ENCODE measurements at places on chromosomes 6 and 20.

DNA sequence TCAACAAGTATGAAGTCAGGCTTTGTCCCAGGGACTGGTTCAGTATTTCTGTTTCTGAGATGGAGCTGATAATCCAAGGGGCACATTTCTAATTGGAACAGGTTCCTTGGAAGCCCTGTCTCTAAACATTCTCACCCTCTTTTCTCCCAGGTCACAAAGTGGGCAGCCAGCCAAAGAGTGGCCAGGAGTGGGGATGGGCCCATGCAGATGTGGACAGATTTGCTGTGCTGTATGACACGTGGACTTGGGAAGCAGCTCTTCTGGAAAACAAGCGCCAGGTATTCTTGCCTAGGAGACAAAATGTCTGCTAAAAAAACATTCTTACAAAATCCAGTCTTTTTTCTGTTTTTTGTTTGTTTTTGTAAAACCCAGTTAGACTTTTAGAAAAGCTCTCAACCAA, 140.2 kb downstream of the CD164 start:
- no peak for DNase-seq

DNA sequence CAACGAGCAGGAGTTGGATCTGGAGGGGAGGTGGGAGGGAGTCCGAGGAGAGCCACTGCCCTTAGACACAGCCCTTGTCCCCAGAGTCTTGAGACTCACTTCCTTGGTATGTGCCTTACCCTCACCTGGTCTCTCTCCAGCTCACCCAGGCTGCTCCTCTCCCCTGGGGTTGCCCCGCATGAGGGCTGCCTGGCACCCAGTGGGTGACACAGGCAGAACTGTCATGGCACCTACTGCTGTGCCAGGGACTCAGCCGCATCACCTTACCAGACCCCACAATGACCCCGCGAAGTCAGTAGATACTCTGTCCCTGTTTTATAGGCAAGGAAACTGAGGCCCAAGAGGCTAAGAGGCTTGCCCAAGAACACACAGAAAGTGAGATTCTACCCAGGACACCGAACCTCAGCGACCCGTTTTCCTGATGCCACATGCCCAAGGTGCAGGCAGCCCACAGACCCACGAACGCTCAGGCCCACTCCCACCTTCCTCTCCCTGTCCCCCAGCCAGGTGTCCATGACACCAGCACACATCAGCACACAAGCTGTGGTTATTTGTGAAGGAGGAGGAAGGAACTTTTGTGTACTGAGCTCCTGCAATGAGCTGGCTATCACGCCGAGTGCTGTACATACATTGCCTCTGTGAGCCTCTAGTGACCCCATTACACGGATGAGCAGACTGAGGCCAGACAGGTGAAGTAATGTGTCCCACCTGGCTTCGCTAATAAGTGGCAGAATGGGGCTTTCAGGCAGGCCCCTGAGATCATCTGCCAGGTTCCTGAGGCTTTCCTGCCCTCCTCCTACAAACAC, 168.1 kb downstream of the GRM4 start:
- DNase-seq, result no peak

- DNase-seq, result no peak
Observed at GRCh38 chr6:33769248-33769821, 19.6 kb downstream of the LEMD2 start.

DNA sequence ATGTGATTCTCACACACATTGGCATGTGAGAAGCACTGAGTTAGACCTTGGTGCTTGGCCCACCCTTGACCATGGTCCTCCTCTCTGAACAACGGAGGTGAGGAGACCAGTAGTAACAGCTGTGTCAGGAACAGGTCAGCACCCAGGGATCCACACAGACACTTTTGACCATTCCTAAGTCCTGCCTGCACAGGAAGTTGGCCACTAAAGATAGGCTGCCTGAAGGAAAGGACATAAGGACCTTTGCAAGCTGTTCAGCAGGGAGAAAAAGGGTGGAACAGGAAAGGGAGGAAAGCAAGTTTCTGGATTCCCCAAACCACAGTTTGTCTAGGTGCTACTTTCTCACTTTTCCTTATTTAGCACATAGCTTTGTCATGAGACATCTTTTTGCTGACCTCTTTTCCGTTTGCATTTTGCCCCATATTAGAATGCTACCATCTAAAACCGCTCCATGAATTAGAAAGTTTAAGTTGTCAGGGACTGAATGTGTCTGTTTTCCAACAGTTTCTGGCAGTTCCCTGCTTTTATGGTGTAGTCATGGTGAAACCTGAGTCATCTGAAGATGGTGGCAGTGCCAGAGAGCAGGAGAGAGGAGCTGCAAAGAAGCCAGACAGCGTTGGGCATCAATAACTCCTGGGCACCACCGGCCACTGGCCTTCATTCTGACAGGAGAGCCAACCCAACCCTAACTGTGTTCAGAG, 1.1 kb upstream of the CD109 start:
- DNase-seq, result no peak

DNA sequence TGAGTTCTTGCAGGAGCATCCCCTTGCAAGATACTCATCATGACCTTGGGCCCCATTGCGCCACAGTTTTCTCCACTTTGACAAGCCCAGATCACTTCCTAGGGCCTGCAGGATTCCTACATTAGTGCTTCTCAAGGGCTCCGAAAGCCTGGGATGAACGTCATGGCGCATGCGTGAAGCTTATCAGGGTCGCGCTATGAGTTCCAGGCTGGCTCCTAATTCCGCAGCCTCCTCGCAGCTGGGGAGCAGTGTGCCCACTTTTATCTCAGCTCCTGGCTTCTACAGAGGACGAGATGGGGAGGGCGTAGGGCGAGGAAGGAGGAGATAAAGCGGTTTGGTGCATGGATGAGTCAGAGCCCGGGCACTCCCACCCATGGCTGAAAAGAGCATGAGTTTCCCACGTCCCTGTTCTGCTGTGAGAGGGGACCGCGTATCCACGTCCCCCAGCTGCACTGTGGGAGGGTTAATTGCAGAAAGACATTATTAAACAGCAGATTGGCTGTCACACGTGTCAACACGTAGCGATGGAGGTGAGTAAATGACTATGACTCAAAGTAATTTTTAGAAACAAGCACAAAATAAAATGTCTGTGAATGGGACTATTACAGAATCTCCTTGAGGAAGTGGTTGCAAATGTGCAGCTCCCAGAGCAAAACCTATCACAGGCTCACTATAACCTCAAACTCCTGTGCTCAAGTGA, 72.9 kb upstream of the DSP start:
- no peak for DNase-seq

GRCh38 chr6:1042583-1043457, 269.1 kb upstream of the FOXQ1 start:
- DNase-seq, result no peak

DNA sequence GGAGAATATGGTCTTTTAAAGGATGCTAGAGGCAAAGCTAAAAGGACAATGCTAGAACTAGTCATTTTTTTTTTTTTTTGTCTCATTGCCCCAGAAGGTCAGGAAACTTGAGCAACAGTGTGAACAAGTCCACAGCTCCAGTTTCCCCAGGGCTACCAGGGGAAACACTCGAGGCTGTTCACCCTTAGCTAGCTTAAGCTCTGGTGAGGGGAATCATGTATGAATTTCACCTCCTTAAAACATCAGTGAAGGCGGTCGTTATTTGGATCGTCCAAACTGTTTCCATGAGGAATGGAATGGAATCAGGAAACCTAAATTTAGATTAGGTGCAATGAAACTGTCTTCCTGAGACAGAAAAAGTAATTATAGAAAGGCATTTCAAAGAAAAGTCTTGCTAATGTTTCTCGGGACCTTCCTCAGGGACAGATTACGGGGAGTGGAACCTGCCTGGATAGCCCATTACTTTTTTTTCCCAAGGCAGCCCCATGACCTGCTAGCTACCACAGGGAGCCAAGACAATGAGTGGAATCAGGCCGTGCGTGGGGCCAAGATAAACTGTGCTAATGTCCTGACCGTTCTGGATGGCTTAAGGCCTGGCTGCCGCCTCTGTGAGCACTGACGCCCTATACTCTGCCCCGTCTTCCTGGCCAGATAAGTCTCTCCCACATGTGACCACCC, 164.8 kb upstream of the SGK1 start:
- DNase-seq, result no peak

DNA sequence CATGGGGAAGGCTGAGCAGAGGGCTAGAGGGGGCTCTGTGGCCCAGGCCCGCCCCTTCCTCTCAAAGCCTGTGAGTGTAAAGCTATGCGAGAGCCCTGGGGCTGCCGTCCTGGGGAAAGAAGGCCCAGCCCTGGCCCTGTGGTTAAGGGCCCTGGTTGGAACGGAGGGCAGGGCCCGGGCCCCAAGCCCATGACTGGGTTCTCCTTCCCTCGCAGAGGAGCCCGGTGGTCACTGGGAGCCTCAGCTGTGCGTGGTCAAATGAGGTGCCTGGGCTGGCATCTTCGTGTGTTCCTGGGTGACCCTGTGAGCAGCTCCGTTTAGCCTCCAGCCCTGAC, 56.0 kb downstream of the SMOC2 start:
- no peak for DNase-seq

GRCh38 chr6:134636186-134636799, 313.6 kb downstream of the ALDH8A1 start:
- no peak for DNase-seq

GRCh38 chr6:129634411-129635230, 75.4 kb downstream of the ARHGAP18 start:
- no peak for DNase-seq

GRCh38 chr6:75424618-75425548, 68.7 kb downstream of the FILIP1 start:
- DNase-seq, result no peak

DNA sequence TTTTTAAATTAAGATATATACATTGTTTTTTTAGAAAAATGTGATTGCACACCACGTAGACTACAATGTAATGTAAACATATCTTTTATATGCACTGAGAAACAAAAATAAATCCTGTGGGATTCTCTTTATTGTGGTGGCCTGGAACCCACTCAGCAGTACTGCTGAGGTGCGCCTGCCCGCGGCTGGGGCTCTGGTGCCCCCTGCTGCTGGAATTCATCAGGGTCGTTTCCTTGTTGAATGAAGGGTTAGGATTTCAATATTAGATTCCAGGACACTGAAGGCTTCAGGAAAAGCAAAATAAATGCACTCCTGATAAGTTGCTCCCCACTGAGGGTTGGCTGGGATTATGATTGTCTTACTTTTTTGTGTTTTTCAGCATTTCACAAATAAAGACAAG, 175.8 kb upstream of the GGTLC1 start:
- DNase-seq, result no peak

- no peak for DNase-seq
Observed at GRCh38 chr20:6339176-6339575, 216.3 kb upstream of the FERMT1 start.

GRCh38 chr20:62792182-62792939, 3.9 kb upstream of the MRGBP start:
- no peak for DNase-seq

DNA sequence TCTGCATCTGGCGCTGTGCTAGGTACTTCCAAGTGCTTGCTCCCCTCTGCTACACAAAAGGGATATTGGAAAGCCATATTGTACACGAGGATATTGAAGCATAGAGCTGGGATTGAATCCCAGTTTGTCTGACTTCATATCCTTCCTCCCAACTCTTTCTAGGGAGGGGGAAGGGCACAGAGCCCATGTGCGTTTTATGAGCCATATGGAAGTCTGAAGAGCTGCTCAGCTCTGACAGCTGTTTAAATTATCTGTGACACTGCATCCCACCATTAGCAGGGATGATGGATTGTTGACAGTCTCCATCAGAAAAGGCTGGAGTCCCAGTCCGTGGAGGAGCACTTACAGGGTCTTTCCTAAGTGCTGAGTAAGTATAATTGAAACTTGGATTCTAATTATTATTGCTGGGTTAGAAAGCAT, 18.4 kb downstream of the TIAM2 start:
- no peak for DNase-seq

DNA sequence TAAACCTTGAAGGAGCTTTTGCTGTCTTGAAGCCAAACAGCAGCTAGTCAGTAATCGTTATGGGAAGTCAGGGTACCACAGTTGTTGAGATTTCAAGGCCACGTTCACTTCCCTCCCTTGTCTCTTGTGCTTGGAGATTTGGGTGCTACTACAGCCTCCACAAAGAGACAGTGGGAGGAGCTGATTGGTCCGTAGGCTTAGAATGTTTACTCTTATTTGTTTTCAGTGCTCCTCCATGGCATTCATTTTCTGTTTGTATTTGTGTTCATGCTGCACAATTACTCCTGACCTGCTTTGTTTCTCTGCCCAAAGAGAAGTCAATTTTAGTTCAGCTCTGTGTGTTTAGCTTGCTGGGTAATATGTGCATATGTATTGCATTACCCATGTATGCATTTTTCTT, 147.7 kb downstream of the PRL start:
- peak; percentile 65 for DNase-seq

DNA sequence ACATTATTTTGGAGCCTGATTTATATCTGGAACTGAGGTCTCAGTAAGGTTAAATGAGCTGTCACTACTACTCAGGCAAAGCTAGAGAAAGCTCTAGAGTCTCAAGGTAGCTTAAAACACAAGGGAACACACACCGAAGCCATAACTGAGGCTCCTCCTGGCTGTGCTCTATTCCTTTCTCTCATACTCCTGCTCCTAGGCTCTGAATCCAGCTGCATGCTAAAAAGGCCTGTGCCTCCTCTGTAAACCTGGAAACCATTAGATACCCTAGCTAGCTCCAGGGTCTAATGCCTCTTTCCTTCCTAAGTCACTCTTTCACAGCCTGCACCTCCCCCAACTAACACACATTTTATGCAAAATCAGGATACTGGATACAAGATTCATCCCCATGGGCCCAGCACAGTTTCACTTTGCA, 17.1 kb downstream of the RIPOR2 start:
- no peak for DNase-seq

DNA sequence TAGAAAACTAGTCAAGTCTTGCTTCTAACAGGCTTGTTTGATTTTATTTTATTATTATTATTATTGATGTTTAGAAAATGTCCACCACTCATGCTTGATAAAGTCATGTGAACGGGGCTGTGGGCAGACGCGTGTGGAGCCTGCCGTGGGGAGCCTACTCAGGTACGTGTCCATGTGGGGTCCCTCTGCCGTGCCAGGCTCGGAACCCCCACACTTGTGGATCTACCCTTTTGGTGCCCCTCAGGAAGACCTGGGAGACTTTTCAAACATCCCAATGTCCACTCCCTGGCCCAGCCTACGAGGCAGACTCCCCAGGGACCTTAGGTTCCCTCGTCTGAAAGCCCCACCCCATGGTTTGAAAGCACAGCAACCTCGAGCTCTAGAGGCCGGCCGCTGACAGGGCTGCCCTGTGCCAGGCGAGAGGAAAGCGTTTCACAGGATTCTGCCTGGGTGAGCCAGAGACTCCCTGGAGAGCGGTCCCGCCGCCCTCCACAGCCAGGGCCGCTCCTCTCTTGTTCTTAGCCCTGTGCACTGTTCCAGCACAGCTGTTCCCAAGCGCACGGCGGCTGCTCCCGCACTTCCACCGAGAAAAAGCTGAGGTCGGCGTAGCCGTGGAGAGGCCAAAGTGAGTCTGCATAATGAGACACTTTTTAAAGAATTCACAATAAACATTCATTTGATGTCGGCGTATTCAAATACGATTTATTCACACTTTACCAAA, 249.7 kb downstream of the TTLL2 start:
- no peak for DNase-seq

DNA sequence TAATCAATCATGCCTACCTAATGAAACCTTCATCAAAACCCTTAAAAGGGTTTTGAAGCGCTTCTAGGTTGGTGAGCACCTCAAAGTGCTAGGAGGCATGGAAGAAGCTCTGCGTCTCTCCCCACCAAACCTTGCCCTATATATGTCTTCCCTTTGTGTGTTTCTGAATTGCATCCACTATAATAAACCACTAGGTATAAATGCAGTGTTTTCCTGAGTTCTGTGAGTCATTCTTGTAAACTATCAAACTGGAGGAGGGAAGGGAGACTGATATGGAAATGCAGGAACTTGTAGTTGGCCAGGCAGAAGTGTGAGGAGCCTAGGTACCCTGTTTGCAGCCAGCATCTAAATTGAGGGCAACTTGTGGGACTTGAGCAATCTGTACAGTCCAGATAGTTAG, 698.8 kb downstream of the DOK5 start:
- no peak for DNase-seq

- no peak for DNase-seq
Observed at GRCh38 chr20:25053255-25054031, 4.5 kb downstream of the ACSS1 start.
